ENCODE measurements at places on chromosomes 3 and 15.

GRCh38 chr3:188906236-188906635 is 265.5 kb upstream of the TPRG1 start:
- peak; percentile 48 for DNase-seq

DNA sequence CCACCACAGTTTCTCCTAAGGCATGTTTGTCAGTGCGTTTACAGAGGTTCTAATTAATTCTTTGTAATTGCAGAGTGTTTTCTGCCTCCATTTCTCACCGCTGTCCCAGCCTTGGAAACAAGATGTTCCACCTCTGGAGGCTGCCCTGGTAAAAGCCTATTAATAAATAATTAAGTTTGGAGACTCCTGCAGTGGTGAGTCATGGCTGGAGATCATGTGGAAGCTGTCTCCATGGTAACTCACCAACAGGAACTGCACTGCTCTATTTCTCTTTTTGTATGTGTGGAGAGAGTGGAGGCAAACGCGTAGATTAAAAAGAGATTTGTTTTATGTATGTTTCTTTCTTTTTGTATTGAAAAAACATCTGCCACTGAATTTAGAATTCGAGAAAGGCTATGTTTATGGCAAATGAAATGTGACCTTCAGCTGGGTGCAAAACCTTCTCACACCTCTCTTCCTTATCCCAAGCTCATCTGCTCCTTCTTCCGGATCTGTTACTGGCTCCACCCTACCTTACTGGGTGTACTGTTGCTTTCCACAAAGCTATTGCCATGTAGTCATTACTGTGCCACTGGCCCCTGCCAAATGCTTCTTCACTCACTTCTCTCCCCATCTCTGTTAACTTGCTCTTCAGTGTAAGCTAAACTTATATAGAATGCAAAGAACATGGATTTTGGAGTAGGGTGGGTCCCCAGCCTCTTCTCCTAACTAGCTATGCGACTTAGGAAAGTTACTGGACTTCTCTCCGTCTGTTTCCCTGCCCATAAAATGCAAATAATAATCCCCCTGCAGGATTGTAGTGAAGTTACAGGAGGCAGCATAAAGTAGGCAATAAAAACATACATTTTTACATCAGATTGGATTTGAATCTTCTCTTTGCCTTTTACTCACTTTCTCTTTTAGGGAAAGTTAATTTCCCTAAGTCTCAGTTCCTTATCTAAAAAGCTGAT is 778.5 kb downstream of the NTRK3 start:
- DNase-seq, result peak; percentile 12

- DNase-seq, result no peak
Measured at GRCh38 chr15:77295446-77295845, 124.5 kb downstream of the PEAK1 start.

DNA sequence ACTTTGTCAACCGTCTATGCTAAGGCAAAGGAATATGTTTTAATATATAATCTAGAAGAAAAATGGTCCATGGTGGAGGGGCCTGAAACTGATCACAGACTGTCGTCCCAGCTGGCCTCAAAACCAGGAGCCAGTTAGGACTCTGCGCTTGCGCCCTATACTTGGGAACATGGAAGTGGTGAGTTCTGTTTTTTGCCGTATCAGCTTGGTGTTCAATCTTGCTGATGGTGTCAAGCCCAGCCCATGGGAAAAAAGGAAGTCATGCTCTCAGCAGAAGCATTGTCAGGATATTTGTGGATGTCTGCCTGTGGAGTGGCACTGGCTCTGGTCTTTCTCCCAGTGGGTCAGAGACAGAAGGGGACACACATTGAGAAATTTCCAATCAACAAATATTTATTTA is 342.0 kb upstream of the CTDSPL start:
- DNase-seq, result no peak

DNA sequence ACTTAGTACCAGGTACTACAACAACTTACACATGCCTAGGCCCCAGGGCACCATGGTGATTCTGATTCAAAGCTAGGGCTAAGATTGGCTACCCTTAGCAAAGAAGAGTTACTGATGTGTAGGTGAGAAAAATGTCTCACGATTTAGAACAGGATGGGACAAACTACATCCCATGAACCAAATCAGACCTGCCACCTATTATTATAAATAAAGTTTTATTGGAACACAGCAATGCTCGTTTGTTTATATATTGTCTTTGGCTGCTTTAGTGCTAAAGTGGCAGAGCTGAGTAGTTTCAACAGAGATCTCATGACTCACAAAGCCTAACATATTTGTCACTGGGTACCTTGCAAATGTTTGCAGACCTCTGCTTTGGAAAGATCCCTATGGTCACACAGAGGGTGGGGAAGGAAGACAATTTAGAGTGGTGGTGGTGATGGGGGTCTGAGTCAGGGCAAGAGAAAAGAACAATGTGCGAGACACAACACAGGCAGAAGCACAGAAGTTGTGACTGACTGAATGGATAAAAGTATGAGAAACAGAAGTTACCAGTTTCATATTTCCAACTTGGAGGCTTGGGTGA is 770.6 kb upstream of the CFAP20DC start:
- no peak for DNase-seq

GRCh38 chr15:75123395-75123794 is 78.3 kb upstream of the C15orf39 start:
- DNase-seq, result no peak

- DNase-seq, result no peak
Measured at GRCh38 chr3:8962226-8962861, 928 bp downstream of the RAD18 start.

DNA sequence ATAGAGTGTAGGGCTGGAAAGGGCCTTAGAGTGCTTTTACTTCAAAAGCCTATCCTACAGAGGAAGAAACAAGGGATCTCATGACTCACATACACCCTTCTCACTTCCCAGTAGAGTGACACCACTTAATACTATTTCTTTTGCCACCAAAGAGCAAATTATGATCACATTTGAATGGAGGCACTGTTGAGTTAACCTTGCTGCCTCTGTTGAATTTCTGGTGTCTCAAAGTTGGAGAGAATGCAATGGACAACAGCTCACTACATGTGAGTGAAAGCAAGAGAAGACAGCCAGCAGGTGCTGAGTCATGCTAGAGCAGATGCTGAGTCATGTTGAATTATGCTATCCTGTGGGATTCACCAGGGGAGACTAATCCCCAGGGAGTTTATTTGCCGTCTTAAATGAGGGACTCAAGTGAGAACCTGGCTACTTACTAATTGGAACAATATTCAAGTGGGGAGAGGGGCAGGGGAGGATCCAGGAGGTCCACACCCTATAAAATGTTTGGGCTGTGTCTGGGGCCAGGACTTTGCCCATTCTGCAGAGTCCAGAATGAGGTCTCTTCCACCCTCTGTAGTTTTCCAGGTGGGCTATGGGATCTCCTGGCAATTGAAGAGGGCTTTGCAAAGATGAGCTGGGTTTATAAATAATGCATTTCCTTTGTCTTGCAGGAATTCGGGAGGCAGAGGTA is 35.8 kb downstream of the ST8SIA2 start:
- no peak for DNase-seq

- DNase-seq, result no peak
Measured at GRCh38 chr3:197730200-197730599, 6.5 kb downstream of the RUBCN start.

DNA sequence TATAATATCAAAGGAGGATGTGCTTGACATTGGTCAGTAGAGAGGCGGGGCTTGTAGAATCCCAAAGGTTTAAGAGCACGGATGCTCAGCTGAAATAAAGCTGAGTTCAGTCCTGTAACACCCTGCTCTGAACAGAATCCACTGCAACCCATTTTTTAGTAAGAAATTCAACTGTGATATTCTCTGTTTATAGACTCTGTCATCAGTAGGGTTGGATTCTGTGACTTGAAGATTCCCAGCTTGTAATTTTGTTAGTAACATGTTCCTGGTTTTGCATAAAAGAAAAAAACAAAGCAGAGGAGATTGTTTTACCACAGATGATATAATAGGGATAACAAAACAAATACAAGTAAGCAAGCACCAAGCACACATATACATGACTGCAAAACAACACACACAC is 324.6 kb upstream of the NR2F2 start:
- DNase-seq, result no peak

GRCh38 chr3:160200353-160200752 is 24.9 kb upstream of the C3orf80 start:
- DNase-seq, result no peak

DNA sequence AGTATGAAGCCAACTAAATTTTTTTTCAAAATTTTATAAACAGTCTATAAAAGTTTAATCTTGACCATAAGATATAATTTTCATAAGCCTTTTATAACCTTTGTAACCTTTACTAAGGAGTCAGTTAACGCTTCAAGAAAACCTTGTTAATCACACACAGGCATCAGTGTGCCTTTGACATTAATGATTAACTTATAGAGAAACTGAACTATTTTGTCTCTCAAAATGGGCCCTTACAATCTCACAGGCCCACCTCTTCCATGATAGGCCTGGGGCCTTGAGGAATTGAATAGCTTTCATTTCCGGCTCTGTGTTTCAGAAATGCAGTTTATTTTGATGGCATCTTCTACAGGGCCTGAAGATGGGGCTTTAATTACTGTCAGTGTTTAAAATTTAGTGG is 70.1 kb downstream of the CD200 start:
- no peak for DNase-seq

- DNase-seq, result no peak
Measured at GRCh38 chr15:65377976-65378366, at the start of gene IGDCC3. IGDCC3 (minus strand) TSS chr15:65378002; CDS start chr15:65377788, 214 bp downstream.

DNA sequence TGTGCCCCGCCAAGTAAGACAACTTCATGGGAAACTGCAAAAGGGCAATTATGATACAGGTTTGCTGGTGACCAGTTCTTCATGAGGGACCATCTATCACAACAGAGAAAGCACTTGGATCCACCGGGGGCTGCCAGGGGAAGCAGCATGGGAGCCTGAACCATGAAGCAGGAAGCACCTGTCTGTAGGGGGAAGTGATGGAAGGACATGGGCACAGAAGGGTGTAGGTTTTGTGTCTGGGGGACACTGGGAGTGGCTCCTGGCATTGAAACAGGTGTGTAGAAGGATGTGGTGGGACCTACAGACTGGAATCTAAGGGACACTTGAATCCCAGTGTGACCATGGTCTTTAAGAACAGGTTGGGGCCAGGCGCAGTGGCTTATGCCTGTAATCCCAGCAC is 22.6 kb downstream of the MKRN2 start:
- no peak for DNase-seq

- no peak for DNase-seq
Measured at GRCh38 chr3:196645096-196645495, 5.6 kb downstream of the NRROS start.

DNA sequence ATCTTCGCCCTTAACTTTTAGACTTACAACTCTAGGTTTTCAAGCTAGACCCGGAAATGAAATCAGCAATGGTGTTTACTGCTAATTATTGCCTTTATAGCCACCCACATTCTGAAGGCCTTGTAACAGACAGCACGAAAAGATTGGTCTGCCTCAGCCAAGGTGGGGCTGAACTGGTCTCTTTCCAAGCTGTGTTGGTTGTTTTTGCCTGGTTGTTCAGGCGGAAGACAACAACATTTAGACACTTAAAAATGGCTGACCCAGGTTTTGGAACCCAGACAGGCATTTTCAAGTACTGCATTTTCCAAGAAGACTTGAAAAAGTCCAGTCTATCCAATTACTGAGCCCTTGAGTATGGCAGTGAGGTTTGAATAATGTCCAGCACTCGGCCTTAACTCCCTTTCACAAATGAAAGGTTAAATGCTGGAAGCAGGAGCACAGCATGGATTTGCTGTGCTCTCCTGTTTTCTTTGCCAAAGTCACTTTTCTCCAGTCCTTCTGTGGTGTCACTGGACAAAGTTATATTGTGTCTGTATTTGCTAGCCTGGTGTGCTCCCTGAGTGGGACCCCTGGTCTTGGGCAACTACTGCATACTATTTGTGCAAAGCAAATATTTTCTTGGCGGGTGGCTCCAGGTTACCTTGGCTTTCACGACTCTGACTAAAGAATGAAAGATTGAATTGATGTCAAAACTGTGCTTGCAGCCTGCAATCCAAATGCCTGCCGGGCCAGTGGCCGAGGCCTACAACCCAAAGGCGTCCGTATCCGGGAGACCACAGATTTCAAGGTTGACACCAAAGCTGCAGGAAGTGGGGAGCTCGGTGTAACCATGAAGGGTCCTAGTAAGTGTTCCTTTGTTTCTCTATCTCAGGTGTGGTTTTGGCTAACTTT is 93.5 kb downstream of the FLNB start:
- DNase-seq, result no peak

DNA sequence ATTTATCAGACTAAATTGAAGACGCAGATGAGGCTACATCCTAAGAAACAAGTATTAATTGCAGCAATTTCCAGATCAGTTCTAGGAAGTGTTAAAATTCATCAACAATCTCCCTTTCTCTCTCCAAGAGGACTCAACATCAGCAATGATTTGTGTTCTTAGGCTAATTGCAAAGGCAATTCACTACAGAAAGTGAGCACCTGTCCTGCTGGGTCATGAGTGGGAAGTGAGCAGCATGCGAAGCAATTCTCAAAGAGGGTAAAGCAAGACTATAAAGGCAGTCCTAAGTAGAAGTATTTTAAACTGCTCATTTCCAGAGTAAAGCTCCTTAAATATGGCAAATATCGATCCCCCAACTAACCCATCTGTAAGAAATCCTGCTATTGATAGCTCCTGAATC is 1191.0 kb upstream of the ALCAM start:
- no peak for DNase-seq

- DNase-seq, result no peak
Measured at GRCh38 chr15:62569460-62570404, 404.6 kb upstream of the C2CD4B start.

DNA sequence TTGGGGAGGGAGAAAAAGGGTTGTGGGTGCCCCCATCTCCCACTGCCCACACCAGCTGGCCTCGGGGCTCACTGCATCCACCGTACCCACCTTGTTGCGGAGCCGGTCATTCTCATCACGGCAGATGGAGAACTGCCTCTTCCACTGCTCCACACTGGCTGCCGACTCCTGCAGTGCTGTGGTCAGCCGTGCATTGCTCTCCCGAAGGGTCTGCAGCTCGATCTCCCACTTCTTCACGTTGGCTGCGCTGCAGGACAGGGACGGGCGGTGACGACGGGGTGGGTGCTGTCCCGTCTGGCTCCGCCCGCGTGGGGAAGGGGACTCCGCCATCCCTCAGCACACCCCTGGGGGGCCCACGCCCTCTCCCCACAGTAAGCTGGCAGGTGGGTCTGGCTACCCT is 45.1 kb downstream of the WHAMM start:
- DNase-seq, result no peak

DNA sequence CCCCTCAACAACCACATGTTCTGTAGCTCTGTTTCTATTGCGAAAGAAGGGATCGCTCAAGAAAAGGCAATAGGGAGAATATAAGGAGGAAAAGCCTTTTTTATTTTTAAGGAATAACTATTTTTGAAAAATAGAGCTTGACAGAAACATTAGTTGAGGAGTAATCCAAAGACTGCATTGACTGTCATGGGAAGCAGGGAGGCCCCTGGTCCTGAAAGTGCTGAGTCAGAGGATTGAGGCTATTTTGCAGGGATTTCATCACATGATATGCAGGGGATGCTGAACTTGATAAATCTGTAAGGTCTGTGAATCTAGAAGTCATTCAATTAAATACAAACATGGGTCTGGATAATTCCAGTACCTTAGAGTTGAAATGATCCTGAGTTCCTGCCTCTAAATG is 92.0 kb downstream of the MTHFS start:
- no peak for DNase-seq

GRCh38 chr3:121648219-121648958 is 12.3 kb downstream of the HCLS1 start:
- no peak for DNase-seq

- DNase-seq, result no peak
Measured at GRCh38 chr3:32303399-32303747, 64.9 kb downstream of the CMTM8 start.

Measured in posterior cingulate gyrus (tissue), 11 donors.